ENCODE measurements at places on chromosomes 3 and 15. TPM values are rescaled to one million over a fixed set of nuclear protein-coding genes. Genes with fewer than 3 reads are reported as not detected.

ZNF860 gene
- 27.7 TPM for polyA plus RNA-seq

GHSR gene
- polyA plus RNA-seq = not detected

SLC30A4 gene
- polyA plus RNA-seq = 7.1 TPM

GRM2 gene
- not detected for polyA plus RNA-seq

HESX1 gene
- polyA plus RNA-seq = 1.1 TPM

THSD4 gene
- not detected for polyA plus RNA-seq

SAXO2 gene
- 4.2 TPM for polyA plus RNA-seq

ATP13A5 gene
- not detected for polyA plus RNA-seq

PLA2G4D gene
- not detected for polyA plus RNA-seq

LTK gene
- polyA plus RNA-seq = 2.0 TPM

AMOTL2 gene
- polyA plus RNA-seq = not detected

ARPP21 gene
- not detected for polyA plus RNA-seq

GOLGA8T gene
- polyA plus RNA-seq = not detected

RTP1 gene
- not detected for polyA plus RNA-seq

RARB gene
- polyA plus RNA-seq = 0.21 TPM

LRRIQ4 gene
- not detected for polyA plus RNA-seq

PPIB gene
- polyA plus RNA-seq = 591 TPM
